ENCODE measurements at places on chromosomes 1 and 21.
A peak's percentile ranks its signal among the peaks of the same experiment; 100 is the strongest.

DNA sequence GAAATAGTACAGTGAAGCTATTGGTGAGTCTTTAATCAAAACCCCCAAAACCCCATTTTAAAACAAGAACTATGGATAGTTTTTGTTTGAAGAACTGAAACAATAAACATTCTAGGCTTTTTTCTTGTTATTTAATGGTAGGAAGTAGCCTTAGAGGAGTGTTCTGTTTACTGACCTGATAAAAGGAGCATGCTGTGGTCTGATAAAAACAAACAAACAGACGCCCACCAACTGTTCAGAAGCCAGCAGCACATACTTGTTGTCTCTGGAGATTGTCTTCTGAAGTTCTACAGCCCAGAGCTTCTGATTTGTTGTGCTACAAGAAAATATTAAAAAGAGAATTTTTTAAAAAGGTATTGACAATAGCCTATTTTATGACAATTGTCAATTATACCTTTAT, 54.1 kb upstream of the CFAP298 start:
- no peak for DNase-seq

DNA sequence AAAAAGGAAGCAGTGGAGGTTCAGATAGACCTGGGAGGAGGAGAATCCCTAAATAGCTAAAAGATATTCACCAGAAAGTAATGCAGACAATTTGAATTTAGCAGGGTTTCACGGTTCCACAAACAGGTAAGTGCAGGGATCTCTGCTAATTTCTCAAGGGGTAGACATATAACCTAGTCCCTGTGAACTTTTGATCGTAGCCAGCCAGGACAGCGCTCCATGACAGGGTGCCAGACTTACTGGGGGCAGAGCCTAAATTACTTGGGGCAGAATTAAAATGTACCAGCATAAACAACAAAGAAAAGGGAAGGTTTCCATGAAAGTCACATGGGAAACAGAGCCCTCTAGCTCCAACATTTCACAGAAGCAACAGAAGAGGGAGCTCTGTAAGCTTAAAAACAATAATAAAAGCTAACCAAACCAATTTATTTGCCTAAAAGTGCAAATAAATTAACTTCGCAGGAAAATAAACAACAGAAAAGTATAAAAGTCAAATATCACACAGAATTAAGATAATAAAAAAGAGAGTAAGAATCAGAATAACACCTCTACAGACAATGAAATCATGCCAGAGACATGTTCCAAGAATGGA, 198.3 kb downstream of the DUSP10 start:
- DNase-seq = peak; percentile 50

GRCh38 chr1:115134850-115135480, 45.7 kb upstream of the TSPAN2 start:
- no peak for DNase-seq

- DNase-seq = no peak
Observed at GRCh38 chr1:25569597-25570396, 26.4 kb downstream of the LDLRAP1 start.

DNA sequence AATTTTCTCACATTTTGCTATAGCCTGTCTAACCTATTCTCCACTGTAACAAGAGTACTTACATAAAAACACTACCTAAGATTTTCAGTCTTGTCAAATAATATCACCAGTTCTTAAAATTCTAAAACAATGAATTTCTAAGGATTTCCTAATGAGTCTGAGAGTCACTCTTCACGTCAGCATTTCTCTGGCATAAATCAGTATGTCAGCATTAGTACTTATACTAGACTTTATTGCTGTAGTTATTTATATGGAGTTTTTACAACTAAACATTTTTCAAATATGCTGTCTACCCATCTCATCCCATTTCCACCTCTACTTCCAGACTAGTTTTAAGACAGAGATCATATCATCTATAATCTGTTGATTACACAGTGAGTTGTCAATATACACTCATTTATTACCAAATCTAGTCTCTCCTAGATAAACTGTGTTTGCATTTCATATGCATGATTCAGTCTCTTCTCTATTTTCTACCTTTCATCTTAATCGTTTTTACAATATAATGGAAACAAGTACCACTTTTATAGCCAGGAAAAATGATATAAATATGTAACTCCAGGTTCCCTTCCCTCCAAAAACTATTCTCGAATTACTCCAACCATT, 32.8 kb downstream of the LIN9 start:
- DNase-seq = no peak

DNA sequence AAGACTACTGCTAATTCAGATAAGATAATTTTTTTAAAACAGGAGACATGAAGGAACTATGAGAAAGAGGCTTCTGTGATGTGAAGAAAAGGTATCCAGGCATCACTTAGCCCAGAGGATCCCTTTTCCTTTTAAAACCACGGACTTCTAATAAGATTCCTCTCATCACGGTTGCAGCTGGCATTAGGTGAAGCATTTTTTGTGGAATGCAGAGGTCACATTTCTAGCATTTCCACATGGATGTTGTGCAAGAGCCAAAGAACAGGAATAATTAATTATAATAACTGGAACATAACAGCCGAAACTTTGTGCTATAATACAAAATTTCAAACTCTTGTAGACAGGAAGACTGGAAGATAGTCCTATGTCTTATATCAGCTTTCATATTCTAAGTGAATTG, 27.6 kb downstream of the CYP2J2 start:
- no peak for DNase-seq

DNA sequence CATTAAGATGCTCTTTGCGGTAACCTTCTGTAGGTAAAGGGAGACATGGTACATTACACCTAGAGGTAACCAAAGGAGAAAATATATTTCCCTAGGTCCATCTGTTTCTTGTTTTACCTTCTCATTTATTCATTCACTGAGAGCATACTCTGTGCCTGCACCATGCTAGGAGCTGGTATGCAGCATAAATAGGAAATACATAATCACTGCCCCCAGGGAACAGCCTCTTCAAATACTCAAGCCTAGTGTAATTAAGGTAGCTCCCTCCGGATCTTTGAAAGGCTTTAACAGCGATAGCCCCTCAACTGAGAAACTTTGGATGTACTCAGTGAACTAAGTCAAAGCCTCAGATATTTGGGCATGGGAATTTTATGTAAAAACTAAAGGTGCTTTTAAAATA, 123.6 kb downstream of the GABPA start:
- DNase-seq = no peak

DNA sequence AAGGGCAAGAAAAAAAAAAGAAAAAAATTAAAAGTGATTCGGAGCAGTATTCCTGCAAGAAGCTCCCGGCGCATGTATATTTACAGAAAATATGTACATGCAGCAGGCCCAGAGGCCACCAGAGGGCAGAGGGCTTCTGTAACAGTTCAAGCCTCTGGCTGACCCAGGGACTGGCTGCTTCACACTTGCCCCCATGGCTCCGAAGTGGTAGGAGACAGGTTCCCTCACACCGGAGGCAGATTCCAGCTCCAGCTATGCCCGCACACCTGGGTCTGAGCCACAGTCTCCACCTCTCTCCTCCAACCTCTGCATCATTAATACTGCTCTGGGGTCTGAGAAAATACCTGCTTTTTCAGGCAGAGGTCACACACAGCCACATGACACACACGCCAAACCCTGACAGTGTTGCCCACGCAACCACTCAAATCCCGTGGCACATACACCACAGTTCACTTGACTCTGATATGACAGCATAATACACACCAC, 2.2 kb upstream of the ARHGAP30 start:
- DNase-seq = peak; percentile 82

GRCh38 chr1:36988321-36988720, 46.0 kb downstream of the GRIK3 start:
- no peak for DNase-seq

- DNase-seq = no peak
Observed at GRCh38 chr1:59521456-59521855, 224.6 kb downstream of the FGGY start.

- DNase-seq = no peak
Observed at GRCh38 chr1:44086692-44087474, 31.7 kb upstream of the KLF17 start.

- DNase-seq = no peak
Observed at GRCh38 chr1:230248889-230249270, 177.3 kb downstream of the PGBD5 start.

GRCh38 chr21:42026082-42026435, 15.9 kb upstream of the ZBTB21 start:
- DNase-seq = no peak

- no peak for DNase-seq
Observed at GRCh38 chr1:65751961-65752360, 40.7 kb upstream of the PDE4B start.

DNA sequence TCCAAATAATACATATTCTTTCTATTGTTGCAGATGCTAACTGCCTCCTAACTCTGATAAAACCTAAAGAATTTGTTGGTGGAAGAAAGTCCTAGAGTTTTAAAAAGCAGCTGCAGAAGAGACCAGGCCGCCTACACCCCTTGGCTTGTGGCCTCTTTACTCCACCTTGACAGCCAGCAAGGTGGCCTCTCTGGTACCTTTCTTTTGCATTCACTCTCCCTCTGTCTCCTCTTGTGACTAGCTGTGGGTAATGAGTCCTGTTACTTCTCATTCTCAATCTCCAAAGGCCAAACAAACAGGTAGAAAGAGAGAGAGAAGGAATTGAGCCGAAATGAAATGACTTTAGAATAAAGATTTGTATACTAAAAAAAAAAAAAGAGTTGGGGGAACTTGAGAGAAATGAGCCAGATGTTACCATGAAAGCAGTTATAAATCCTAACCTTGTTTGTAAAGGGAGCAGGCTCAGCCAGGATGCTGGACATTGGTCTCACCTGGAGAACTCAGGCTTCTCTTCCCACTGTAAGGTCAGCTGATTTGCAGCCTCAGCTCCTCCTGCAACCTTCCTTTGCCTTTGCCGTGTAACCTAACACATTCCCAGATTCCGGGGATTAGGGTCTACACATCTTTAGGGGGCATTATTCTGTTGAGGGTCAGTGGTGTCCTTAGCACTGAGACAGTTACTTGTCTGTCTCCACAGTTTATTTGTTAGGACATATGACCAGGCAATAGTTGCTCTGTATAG, 164.1 kb upstream of the IRF2BP2 start:
- DNase-seq = no peak

DNA sequence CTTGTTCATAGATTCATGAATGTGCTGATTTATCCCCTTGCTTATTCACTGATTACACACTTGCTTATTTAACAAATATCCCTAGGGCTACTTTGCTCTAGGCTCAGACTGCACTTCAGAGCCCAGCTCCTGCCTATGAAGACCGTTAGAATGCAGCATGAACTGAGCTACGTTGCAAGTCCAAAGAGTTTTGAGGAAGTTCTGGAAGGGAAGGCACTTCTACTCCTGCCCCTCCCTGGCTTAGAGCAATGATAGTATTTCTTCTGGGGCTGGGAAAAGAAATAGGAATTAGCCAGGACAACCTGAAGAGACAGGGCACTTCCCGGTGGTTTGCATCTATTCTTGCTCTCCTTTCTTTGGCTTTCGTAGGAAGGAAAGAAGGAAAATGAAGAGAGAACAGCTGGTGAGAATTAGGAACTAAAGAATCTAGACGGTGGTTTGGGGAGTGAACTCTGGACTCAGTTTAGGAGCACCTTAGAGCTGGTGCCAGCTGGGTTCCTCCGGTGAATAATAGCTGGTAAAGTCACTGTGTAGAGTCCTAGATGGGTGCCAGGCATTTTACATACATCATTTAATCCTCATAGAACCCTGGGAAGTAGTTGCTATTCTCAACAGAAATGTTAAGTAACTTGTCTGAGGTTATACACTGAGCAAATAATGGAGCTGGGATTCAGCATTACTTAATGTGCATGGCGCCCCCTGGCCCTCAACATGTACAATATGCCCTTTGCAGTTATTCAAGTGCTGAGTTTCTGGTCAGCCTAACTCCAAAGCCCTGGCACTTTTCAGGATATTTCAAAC, 65.9 kb downstream of the NDUFS5 start:
- peak; percentile 66 for DNase-seq

DNA sequence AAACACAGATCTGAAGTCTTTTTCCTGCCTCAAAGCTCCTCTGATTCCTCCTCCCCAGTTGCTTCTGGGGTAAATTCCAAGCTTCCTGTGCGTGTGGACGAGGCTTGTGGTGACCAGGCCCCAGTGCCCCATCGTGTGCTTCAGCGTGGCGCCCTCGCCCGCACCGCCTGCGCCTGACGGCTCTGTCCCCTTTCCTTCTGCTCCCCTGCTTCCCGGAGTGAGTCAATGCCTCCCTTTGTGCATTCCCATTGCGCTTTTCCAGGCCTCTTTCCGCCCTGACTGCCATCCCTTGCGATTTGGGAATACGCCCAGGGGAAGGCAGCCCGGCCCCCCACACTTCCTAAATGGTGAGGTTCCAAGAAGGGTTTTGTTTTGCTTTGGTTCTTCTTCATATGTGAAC, 36.3 kb downstream of the FAAP20 start:
- DNase-seq = no peak

DNA sequence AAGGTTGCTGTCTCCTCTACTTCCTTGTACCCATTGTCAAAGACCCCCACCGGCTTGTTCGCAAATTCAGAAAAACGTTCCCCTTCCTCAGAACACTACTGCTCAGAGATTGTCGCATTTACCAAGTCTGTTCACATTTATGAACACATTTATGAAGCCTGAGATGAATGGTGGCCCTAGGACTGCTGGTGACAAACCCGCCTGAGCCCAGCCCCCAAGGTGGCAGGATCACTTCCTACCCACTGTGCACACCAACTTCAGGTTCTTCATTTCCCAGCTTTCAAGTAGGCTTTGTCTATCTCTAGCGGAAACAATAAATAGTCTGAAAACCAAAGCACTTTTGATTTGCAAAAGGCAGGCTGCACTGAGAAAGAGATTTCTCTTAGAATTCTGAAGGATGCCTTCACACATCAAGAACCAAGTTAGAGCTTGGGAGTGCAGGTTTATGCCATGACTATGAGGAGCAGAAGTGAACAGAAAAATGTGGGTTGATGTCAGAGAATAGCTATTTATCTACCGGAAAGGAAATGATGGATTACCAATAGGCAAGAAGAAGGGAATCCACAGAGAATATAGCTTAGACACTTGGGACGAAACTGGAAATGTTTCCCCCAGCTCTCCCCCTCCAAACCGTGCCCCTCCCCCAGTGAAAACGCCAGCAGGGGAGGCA, 200.5 kb downstream of the TOMM20 start:
- no peak for DNase-seq

DNA sequence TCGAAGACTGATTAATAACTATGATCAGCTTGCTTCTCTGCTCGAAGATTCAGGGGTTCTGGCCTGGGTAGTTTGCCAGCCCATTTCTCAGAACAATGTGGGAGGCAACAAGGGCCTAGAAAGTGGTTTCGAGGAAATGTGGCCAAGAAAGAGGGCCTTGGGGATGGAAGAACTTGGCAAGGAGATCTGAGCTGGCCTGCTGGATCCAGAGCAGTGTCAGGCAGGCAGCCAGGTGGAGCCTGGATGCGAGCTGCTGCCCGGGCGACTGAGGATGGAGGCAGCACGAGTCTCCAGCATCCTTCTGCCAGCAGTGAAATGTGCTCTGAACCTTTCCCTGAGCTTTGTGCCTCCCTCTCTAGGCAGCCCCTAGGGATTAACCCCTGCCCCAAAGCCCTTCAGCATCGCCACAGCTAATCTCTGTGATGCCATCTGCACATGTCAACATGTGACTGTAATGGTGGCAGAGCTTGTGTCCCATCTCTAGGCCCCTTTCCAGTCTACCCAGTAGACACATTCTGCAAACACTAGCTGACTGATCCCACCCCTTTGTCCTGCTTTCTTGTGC, 61.0 kb upstream of the NEK2 start:
- no peak for DNase-seq
